ENCODE measurements at places on chromosomes 2 and 18. TPM values are rescaled to one million over a fixed set of nuclear protein-coding genes. Genes with fewer than 3 reads are reported as not detected.
A peak's percentile ranks its signal among the peaks of the same experiment; 100 is the strongest.

GRCh38 chr18:8142932-8143331, 466.3 kb upstream of the RAB12 start:
- no peaks in the 10 kb centered on the region for H3K36me3 ChIP-seq
- no peaks in the 10 kb centered on the region for H3K27me3 ChIP-seq
- H3K27ac ChIP-seq, result peak overlapping the region; percentile 28
- DNase-seq, result no peak
- no peaks in the 10 kb centered on the region for H3K4me1 ChIP-seq

DNA sequence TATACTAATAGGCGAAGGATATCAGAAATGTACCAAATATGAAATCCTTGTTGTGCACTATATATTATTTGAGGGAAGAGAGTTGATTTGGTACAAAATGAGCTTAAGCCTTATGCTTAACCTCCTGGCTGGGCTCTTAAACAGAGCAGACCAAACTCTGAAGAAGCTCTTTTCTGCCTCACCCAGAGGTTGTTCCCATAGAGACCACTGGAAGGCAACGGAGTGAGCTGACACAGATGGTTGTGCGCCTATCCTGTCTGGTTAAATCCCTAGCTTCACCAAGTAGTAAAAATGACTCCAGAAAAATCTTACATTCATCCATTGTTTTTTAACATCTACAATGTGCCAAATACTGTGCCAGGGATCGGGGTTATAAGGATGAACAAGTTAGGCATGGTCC, 55.9 kb upstream of the NOL4 start:
- DNase-seq, result no peak
- H3K27ac ChIP-seq, result no peak overlapping the region
- no peak overlapping the region for H3K4me3 ChIP-seq
- H3K4me1 ChIP-seq, result no peaks in the 10 kb centered on the region
- H3K36me3 ChIP-seq, result no peaks in the 10 kb centered on the region
- H3K27me3 ChIP-seq, result no peaks in the 10 kb centered on the region

DNA sequence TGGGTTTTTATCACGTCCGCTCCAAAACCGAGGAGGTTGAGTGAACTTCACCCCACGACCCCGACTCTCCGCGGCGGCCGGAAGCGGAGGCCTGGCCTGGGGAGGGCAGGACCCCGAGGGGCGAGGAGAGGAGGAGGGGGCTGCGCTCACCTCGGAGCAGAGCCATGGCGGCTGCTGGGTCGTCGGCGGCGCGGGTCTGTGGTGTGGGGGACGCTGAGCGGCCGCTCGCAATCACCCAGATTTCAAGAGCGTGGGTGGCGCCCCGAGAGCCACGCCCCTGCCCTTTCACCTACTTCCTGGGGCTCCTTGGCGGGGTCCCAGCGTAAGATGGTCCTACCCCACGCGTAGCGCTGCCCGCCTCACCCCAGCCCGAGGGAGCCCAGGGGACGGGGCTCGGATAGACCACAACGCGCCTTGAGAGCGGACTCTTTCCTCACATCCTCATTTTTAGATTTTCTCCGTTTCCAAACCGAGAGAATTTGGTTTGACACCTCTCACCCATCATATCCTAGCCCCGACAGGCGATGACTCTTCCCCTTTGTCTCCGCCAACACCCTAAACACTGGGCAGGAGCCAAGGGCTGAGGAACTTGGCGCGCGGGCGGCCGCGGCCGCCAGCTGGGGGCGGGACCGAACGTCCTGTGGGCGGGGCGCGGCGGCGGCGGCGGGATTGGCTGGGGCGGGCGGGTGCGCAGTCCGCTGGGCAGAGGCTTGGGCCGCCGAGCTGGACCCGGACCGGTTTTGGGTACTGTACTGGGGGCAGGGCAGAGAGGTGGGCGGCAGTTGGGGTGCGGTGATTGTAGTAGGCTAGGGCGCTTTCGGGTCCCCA, at the start of gene ACAA2:
Gene ACAA2, minus strand, starts transcription at position 215 of the 828 bp plus-strand sequence. Its CDS starts 49 bp downstream, at position 166.
- H3K4me3 ChIP-seq, result peak within 1 kb of the TSS; percentile 74
- H3K36me3 ChIP-seq, result no peaks in the 10 kb centered on the region
- no peaks in the 10 kb centered on the region for H3K4me1 ChIP-seq
- peak within 1 kb of the TSS; percentile 97 for H3K27ac ChIP-seq

DNA sequence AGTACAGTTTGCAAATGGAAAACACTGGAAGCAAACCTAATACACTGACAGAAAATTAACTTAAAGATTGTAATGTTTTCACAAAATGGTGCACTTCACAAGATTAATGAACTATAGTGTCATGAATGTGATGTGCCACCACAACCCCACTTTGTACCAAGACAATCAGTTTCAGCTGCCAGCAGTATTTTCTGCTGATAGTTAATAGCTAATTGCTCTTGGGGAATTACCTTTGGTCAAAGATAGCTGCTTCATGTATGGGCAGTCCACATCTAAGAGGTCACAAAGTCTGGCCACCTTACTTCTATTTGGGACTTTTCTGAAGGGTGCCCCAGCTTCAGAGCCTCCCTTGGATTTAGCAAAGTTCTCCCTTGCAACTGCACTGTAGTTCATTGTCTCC, 254.0 kb downstream of the CALCRL start:
- DNase-seq, result no peak
- H3K4me3 ChIP-seq, result no peak overlapping the region
- no peak overlapping the region for H3K27ac ChIP-seq

GRCh38 chr2:85678794-85679672, 11.0 kb upstream of the SFTPB start:
- no peak overlapping the region for H3K4me3 ChIP-seq
- no peak overlapping the region for H3K27ac ChIP-seq
- DNase-seq, result peak; percentile 94
- H3K27me3 ChIP-seq, result no peaks in the 10 kb centered on the region
- peaks cover 34% of the 10 kb centered on the region for H3K4me1 ChIP-seq
- H3K36me3 ChIP-seq, result no peaks in the 10 kb centered on the region

- H3K4me1 ChIP-seq, result no peaks in the 10 kb centered on the region
- H3K27me3 ChIP-seq, result no peaks in the 10 kb centered on the region
- DNase-seq, result no peak
- H3K36me3 ChIP-seq, result no peaks in the 10 kb centered on the region
- no peak overlapping the region for H3K27ac ChIP-seq
- no peak overlapping the region for H3K4me3 ChIP-seq
These were observed 136.8 kb downstream of the ASB1 start for GRCh38 chr2:238563551-238563950.

- H3K4me3 ChIP-seq, result no peak overlapping the region
- H3K27ac ChIP-seq, result no peak overlapping the region
- H3K4me1 ChIP-seq, result no peaks in the 10 kb centered on the region
- DNase-seq, result no peak
- H3K27me3 ChIP-seq, result no peaks in the 10 kb centered on the region
These were observed 263.5 kb downstream of the FHOD3 start for GRCh38 chr18:36561046-36561445.

DNA sequence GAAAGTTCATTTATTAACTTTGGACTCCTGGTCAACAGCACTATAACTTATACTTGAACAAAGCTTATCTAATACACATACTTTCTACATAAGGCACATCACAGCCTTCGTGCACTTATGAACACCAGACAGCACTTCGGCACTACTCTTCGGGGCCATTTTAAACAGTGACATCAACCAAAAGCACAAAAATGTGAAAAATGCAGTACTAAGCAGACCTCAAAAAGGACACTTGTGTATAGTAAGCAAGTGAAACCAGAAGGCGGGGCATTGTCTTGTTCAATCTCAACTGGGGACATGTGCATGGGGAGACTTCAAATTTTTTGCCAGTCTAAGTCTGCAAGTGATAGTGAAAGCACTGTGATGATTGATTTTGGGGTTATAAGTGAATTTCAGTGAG, 163.0 kb downstream of the NCKAP5 start:
- H3K36me3 ChIP-seq, result no peaks in the 10 kb centered on the region
- no peak overlapping the region for H3K4me3 ChIP-seq
- H3K27me3 ChIP-seq, result no peaks in the 10 kb centered on the region
- no peak overlapping the region for H3K27ac ChIP-seq

DNA sequence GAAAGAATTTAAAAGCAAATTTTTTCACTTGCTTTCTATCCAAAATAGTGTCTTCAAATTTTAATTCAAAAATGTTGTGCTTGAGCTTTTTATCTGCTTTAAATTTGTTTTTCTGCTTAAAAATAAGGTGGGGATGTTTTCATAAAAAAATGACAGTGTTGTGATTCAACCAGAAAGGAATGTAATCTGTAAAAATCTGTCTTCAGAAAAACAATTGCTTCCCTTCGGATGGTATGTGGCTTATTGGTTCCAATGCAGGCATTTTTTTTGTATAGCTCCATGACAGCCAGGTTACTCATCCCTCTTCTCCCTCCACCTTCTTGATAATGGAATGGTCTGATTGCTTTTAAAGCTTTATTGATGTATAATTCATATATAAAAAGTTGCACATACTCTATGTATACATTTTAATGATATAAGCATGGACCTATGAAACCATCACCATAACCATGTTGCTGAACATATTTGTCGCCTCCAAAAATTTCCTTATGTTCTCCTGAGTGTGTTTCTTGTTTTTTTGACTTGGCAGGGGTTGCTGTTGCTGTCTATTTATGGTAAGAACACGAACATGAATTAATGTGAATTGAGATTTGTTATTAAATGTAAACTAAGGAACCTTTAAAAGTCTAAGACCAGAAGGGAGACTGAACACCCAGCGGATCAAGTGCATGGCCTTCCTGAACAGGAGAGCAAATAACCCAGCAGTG, 363.7 kb upstream of the SPHKAP start:
- H3K4me3 ChIP-seq, result no peak overlapping the region
- H3K27me3 ChIP-seq, result no peaks in the 10 kb centered on the region
- no peaks in the 10 kb centered on the region for H3K4me1 ChIP-seq
- no peaks in the 10 kb centered on the region for H3K36me3 ChIP-seq
- no peak for DNase-seq
- H3K27ac ChIP-seq, result no peak overlapping the region

DNA sequence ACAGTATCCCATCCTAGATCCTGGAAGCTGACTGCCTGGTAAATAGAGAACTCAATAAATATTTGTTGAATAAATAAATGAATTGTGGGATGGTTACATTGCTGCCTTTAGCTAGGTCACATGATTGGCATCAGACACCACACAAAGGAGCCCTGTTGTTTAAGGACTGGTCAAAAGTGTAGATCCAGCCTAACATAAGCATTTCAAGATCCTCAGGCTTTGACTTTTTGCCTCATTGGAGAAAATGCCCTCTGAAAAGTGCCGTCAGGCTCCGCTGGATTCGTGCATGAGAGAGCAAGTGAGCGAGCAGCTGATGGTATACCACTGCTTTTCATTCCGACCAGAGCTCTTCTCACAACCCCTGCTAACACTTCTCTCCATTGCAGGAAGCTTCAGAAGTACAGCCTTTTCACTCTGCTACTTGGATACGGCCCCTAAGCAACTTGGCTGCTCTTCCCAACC, 1.3 kb upstream of the ZNF24 start:
- H3K27ac ChIP-seq, result peak overlapping the region; percentile 99
- peaks cover 36% of the 10 kb centered on the region for H3K4me1 ChIP-seq
- no peak for DNase-seq

GRCh38 chr2:70738159-70738558, 29.8 kb downstream of the ADD2 start:
- H3K27ac ChIP-seq, result no peak overlapping the region
- H3K36me3 ChIP-seq, result no peaks in the 10 kb centered on the region
- DNase-seq, result no peak
- no peaks in the 10 kb centered on the region for H3K27me3 ChIP-seq
- no peaks in the 10 kb centered on the region for H3K4me1 ChIP-seq

DNA sequence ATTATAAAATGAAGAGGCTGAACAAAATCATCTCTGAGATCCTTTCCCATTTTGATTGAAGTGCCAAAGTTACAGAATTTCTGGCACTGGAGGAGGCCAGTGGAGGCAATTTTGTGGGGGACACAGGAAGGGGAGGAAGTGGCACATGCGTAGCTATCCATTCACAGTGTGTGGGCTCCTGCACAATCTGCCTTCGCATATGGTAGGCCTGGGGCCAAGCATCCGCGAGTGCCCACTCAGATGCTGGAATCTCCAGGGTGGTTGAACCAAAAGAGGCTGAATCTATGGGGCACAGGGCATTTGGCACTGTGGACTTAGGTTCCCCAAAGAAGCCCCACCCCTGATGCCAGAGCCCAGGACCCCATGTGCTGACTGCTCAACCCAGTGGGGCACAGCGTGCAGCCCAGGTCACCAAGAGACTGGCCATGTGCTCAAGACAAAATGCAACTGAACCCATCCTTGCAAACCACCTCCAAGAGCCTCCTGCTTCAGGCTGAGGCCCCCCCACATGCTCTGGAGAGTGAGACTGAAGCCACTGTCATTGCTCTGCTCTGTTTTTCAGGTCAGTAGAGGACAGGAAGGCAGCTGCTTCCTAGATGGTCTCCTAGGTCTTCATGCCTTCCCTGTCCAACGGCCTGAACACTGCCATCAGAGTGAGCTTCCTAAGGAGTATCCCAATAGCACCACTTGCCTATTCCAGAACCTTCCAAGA, 28.5 kb downstream of the ST8SIA5 start:
- no peaks in the 10 kb centered on the region for H3K4me1 ChIP-seq
- H3K4me3 ChIP-seq, result no peak overlapping the region
- no peak overlapping the region for H3K27ac ChIP-seq
- no peaks in the 10 kb centered on the region for H3K27me3 ChIP-seq

GRCh38 chr2:147630585-147630984, 214.2 kb upstream of the ACVR2A start:
- H3K27me3 ChIP-seq, result no peaks in the 10 kb centered on the region
- H3K36me3 ChIP-seq, result no peaks in the 10 kb centered on the region
- H3K27ac ChIP-seq, result no peak overlapping the region
- no peak for DNase-seq
- no peaks in the 10 kb centered on the region for H3K4me1 ChIP-seq

- no peak for DNase-seq
- H3K4me3 ChIP-seq, result no peak overlapping the region
- no peaks in the 10 kb centered on the region for H3K36me3 ChIP-seq
- H3K27ac ChIP-seq, result no peak overlapping the region
- no peaks in the 10 kb centered on the region for H3K4me1 ChIP-seq
These were observed 206.7 kb downstream of the MGAT5 start for GRCh38 chr2:134460583-134460998.

DNA sequence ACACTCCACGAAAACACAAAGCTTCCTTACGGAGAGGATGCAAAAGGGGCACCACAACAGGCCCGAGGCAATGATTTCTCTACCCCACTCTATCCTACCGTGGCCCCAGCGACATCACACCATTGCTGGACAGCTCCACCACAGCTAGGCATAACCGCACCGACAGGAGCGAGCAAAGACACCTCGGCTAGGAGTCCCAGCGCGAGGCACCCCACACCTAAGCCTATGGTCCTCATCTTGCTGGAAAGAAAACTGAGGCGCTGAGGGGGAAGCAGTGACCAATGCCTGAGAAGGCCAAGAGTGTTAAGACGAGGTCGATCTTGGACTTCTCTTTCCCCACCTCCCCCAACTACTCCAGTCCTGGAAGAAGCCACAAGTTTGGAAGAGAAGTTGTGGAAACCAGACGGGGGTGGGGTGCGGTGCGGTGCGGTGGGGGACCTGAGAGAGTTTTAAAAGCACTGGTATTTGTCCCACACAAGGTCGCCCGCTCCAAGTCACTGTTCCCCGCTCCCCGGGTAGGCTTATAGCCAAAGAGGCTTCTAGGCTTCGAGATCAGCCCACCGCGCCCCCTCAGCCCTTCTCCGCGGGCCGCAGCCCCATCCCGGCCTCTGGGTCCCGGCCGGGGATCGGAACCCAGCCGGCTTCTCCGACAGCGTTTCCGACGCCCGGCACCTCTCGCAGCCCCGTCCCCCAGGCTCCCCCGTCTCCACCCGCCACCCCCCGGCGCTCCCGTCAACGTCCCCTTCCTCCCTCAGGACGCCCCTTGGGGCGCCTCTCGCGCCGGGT, 766 bp downstream of the PDE6D start:
- peak overlapping the region; percentile 57 for H3K4me3 ChIP-seq
- H3K27me3 ChIP-seq, result no peaks in the 10 kb centered on the region
- peak overlapping the region; percentile 87 for H3K27ac ChIP-seq
- no peaks in the 10 kb centered on the region for H3K4me1 ChIP-seq
- no peak for DNase-seq

ANO7 gene
- total RNA-seq, result 1.1 TPM

SLC35F6 gene
- total RNA-seq, result 55.7 TPM

DNAH6 gene
- 0.30 TPM for total RNA-seq

PTPRN gene
- total RNA-seq, result 0.74 TPM

APCDD1 gene
- total RNA-seq, result 73.2 TPM

GPAT2 gene
- total RNA-seq, result 1.8 TPM

KIF1A gene
- total RNA-seq, result 43.7 TPM

SLC9A4 gene
- total RNA-seq, result not detected

All from right atrium auricular region (tissue), 2 donors.